Keratinocyte (primary cell): ENCODE measurements at places on chromosomes 12 and 14. TPM values are rescaled to one million over a fixed set of nuclear protein-coding genes. Genes with fewer than 3 reads are reported as not detected.
A peak's percentile ranks its signal among the peaks of the same experiment; 100 is the strongest.

KRT3 gene
- 0.05 to 0.36 TPM (median 0.29 TPM) in 3 replicates for polyA plus RNA-seq

IL31 gene
- not detected in 3 replicates for polyA plus RNA-seq

DNA sequence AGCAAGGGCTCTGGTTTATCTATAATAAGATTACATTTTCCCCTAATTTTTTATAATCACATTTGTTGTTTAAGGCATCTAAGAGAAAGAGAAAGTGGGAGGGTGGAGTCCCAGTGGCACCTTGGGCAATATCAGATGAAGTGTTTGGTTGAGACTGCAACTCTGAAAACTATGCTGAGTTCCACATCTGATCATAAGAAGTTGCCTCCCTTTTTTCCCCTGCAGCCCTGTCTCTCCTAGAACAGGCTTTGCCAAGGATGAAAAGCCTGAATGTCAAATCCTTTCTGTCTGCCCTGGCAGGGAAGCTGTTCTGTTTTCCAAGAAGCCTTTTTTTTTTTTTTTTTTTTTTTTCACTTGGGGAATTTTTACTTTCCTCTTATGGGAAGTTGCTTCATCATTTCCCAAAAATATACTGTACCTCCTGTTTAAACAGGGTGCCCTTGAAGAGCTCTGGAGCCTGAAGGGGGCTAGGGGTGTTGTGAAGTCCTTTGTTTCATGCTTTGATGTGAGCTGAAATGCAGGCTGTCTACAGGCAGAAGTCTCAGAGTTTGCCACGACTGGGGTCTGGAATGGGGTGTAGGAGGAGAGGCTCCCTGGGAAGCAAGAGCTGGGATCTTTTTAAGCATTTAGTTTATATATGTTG lies 71.3 kb downstream of the SUSD6 start:
- peak overlapping the region; percentile 46 for H3K27ac ChIP-seq
- no peak for DNase-seq
- peaks cover 44% of the 10 kb centered on the region for H3K4me1 ChIP-seq

TSHR gene
- polyA plus RNA-seq, result 0.03 TPM in 1 of 3 replicates, not detected in the others

KCNMB4 gene
- polyA plus RNA-seq, result 0.42 to 1.5 TPM (median 0.77 TPM) in 3 replicates
